ENCODE measurements at places on chromosomes 5 and 9.

- no peak for DNase-seq
Measured at GRCh38 chr5:73229271-73229670, 56.3 kb downstream of the TMEM174 start.

GRCh38 chr9:88087906-88088305 lies 50.4 kb downstream of the SPATA31C2 start:
- no peak for DNase-seq

GRCh38 chr9:137007108-137007815 lies 10.9 kb upstream of the CLIC3 start:
- DNase-seq: no peak

- no peak for DNase-seq
Measured at GRCh38 chr5:100902440-100903038, 543 bp downstream of the ST8SIA4 start.

DNA sequence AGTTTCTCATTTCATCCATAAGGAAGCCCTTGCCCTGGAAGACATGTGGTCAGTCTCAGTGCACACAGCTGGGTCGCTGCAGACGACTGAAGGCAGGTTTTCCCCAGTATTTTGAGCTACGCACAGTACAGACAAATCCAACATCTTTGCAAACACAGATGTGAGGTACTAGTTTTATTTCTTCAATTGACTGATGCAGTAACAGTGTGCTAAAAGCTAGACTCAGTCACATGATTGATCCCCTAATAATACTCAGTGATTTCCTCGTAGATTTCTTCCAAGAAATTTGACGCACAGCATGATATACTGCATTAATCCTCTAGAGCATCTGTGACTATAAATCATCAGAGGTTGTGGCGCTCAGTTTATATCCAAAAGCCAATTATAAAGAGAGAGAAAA lies 346.1 kb downstream of the DIRAS2 start:
- no peak for DNase-seq

- no peak for DNase-seq
Measured at GRCh38 chr5:147809830-147810666, 21.4 kb downstream of the SPINK1 start.

GRCh38 chr9:72864327-72864726 lies 88.5 kb downstream of the ALDH1A1 start:
- no peak for DNase-seq

GRCh38 chr5:90191352-90192045 lies 218.1 kb downstream of the CETN3 start:
- no peak for DNase-seq

DNA sequence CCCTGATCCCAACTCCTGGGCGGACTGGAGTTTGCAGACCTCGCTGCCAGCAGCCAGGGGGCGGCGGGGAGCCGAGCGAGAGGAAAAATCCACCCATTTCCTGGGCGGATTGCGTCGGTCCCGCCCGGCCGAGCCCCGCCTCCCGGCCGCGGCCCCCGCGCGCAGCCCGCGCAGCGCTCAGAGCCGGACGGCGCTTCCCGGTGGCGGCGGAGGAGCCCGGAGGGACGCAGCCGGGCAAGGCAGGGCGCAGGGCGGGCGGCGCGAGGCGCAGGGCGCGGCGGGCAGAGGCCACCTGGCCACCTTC lies at the start of gene OLFM1:
OLFM1 (plus strand) TSS at position 180 of the 304 bp plus-strand sequence. CDS start 322 bp downstream, outside the sequence.
- no peak for DNase-seq

- no peak for DNase-seq
Measured at GRCh38 chr5:39970117-39970798, 545.5 kb upstream of the DAB2 start.

DNA sequence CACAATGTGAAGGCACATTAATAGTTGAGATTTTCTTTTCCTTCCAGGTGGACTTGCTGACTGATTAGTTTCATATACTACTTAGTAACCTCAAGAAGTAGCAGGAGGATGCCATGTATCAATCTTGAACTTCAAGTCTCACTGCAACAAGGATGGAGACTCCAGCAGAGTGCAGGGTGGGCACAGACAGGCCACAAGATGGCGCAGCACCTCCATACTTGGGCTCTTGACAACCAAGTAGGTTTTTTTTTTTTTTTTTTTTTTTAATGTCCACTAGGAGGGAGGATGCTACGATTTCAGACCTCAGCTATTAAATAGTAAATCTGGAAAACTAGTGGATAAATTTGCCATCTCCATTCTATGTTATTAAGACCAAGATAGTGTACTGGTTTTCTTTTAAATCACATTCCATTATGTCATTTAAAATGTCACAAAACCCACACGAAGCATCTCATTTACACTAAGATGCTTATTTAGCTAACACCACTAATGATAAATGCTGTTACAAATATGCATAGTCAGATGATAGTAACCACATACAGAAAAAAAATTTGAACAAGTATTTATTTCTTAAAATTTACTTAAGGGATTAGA lies 58.6 kb downstream of the IL6ST start:
- DNase-seq: peak; percentile 53

GRCh38 chr9:86187121-86187520 lies 72.3 kb downstream of the C9orf153 start:
- DNase-seq: no peak

DNA sequence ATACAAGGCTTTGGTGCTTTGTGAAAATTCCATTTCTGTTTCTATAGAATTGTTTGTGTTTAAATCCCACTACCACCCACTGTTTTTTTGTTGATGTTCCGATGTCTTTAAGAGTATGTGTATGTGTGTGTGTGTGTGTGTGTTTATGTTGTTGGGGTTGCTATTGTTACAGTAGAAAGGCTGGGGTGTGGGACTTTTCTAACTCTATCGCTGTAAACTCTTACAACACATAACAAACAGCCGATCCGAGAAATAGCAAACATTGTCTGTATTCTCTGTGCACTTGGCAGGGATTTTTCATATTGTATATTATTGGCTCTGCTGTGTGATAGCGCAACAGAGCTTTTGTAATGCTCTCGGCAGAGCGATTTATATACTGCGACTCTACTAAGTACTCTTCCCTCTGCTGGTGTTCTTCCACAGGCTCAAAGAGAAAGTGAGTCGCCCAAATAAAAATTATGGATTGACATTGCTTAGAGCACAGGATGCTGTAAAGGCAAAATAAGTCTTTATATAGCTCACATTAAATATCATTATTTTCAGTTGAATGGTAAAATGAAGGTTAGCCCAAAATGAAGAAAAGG lies 492.2 kb upstream of the ARRDC3 start:
- DNase-seq: no peak
